ENCODE measurements at places on chromosomes 1 and 21.

DNA sequence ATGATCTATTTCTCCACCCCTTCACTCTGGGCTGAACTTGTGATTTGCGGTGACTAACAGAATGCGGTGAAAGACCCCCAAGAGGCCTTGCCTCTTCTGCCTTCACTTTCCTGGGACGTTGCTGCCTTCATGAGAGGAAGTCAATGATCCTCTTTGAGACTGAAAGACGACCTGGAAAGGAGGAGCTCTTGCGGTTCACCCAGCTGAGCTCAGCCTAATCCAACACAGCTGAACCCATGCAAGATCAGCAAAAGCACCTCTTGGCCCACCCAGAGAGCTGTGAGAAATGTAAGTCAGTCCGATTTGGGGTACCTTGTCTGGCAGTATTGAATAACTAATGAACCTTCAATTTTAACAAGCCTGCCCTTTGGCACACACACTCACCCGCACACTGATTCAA lies 767.4 kb upstream of the TPTE start:
- no peak for DNase-seq

GRCh38 chr1:107291987-107292386 lies 151.1 kb downstream of the NTNG1 start:
- DNase-seq: no peak

DNA sequence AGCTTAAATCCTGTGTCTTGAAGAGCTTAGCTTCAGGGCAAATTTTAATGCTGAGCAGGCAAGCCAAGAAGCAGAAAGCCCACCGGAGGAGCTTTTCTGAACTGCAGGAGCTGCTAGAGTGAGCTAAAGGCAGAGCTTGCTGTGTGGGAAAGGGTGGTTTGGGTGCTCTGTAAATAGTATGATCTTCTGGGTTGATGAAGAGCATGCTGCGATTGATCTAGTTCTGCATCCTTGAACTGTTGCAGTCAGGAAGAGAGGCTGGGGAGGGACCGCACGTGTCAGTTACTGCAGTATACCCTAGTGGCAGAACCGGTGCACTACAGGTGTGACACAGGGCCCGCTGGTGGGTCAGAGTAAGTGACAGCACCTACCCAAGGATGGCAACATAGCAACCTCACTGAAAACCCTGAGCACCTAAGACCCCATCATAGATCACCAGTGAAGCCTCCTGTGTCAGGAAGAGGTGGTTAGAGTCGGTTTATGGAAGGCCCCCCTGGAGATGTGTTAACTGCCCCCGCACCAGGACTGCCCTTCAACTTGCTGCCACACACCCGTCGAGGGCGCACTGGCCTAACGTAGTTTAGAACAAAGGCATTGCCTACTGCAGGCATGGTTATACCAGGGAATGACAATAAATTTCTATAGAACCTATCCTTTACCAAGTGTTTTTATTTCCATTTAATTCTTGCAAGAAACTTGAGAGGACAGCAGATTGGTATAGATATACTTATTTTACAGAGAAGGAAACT lies 146.0 kb upstream of the KIAA0040 start:
- DNase-seq: peak; percentile 12

DNA sequence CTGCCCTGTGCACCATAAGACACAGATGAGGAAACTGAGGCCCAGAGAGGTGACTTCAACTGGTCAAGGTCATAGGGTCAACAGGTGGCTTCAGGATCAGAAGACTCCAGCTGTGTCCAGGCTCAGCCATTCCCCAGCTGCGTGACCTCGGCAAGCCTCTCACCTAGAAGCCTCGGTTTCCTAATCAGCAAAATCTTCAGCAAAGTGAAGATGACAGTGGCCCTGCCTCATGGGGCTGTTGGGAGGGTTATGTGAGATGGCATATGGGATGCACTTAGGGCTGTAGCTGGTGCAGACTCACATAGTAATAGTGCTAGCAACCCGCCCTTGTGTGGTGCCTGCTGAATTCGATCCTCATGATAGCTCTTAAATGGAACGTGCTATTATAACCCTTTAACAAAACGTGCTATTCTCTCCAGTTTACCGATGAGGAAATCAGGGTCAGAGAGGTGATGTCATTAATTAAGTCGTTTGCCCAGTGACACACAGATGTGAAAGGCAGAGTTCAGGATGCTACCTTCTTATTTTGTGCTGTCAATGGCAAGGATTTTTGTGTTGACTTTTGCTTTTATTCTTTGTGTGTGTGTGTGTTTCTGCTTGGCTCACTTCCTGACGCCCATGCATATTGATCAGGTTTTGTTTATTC lies 472.9 kb downstream of the MATN1 start:
- no peak for DNase-seq

GRCh38 chr1:56045477-56045876 lies 533.9 kb downstream of the PLPP3 start:
- DNase-seq: no peak

DNA sequence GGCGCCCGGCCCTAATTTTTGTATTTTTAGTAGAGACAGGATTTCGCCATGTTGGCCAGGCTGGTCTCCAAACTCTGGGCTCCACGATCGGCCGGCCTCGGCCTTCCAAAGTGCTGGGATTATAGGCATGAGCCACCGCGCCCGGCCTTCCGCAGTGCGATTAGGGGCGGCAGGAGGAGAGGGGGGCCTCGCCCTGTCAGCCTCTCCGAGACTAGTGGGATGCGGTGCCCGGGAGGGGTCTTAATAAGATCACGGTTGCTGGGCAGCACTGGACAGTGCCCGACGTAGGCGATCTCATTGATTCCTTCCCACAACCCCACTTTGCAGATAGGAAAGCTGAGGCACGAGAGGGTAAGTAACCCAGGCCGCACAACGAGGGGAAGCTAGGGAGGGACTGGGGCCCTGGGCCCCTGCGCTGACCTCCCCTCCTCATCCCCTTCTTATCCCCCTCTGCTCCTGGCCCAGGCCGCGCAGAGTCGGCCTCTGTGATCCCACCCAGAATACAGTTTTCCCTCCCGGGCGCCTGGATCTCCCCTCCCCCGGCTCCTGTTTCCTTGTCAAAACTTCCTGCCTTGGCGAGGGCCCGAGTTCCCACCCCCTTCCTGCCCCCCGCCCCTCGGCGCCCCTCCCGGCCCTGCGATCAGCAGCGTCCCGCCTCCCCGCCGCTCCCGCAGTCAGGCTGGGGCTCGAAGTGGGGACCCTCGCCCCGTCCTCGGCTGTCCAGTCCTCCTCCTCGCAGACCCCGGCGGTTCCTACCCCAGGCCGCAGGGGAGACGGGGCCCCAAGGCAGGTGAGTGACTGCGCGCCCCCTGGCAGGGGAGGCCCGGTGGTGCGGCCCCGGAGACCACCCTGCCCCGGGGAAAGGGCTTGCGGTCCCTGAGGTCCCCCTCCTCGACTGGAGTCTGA lies at the start of gene PEAR1:
TSS of gene PEAR1 (plus strand) at position 671 of the 906 bp plus-strand sequence. CDS start 10,209 bp downstream, outside the sequence.
- DNase-seq: no peak

DNA sequence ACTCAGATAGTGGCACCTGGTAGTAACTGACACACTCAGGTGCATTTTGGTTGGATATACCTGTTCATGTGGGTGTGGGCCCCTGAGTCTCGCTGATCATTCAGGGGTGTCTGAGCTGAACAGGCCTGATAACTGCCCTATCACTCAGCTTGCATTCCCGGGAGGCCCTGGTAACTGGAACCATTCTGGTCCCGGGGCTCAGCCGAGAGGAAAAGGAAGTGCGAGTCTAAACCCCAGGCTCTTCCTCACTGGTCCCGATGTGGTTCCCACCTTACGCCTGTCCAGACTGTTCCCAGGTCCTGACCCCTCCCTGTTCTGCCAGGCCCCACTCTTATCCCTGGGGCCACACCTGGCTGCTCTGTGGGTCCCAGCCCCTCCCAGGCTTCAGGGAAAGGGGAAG lies 11.7 kb upstream of the CDK18 start:
- no peak for DNase-seq
